ENCODE measurements at places on chromosomes 6 and 20.
A peak's percentile ranks its signal among the peaks of the same experiment; 100 is the strongest.

DNA sequence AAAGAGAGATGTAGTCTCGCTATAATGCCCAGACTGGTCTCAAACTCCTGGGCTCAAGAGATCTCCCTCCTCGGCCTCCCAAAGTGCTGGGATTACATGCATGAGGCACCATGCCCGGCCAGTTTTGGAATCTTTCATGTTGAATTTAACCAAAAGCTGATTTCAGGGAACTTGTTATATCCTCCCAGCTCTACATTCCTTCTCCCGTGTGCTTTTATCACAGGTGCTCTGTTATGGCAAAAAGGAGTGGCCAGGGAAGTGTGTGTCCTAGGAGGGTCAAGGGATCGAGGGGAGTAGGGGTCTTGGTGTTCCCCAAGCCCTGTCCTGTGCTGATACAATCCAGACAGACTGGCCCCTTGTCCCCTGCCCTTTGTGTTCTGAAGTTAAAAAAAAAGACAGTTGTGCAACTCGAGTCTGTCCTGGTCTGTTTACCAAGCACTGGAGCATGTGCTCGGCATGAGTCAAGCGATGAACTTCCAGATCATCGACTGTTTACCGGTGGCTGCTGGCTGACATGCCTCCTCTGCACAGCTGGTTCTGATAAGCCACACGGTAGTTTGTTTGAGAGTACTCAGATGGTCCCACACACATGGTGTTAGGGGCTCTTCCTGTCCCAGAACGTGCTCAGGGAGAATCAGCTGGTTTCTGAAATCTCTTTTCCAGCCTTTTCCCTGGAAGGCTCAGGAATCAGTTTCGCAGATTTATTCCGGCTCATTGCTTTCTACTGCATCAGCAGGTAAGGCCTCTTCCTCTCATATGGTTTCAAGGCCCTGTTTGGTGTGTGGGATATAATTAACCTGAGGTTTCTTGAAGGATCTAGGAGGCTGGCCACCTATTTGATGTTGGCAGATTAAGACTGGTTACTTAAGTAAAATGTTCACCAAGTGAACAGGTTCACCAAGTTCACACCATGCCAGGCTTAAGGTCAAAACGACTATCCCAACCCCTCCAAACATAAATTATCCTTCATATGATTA lies 52.6 kb upstream of the NAA20 start:
- no peak for DNase-seq

DNA sequence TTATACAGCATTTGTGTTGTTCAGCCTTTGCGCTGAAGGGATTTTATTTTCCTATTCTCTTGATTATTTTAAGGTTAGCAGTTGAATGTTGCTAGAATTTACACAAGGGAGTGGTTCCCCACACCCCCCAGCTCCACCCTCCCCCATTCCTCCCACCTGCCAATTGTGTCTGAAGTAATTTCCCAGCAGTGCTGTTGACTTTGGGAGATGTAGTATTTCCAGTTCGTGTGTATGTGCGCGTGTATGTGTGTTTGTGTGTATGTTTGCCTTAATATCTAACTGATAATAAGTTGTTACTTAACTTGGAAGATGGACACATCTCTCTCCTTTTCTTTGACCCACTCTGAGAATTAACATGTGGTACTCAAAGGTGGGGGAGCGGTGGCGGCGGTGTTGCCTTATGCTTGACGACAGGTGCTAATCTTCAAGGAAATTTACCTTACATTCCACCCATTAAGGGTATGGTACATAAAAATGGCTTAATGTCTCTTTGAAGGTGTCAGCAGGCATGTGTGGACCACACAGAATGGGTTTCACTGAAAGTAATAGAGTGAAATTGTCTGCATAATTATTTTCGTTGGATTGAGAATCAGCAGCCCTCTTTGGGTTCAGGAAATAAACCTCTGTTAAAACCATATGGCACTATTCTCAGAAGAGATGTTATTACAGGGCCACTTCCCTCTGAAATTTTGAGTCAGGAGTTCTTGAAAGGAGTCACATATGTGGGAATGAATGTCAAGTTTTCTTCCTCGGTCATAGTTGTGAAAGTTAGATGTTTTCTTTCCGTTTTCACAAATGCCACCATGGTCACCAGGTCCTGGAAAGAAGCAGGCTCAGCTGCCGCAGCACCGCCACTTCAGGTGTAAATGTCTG lies 95.6 kb upstream of the SUPT3H start:
- DNase-seq, result no peak

DNA sequence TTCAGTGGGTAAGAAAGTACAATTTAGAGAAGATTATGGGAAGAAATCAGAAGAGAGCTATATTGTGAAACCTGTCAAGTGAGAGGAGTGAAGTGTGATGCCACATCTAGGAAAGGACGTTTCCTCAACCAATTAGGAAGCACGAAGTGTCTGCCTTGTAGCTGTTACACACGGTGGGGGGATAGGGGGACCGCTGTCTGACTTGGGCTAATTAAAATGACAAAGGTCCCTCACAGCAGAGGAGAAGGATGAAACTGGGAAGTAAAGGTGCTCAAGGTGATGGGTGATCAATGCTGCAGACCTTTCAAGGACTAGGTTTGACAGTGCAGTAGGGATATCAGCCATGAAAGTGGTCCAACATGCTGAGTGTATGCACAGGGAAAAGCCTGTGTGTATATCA lies 181.1 kb upstream of the PRSS16 start:
- no peak for DNase-seq

GRCh38 chr6:90233994-90234393 lies 62.6 kb downstream of the BACH2 start:
- peak; percentile 54 for DNase-seq

GRCh38 chr6:47117314-47117713 lies 75.2 kb upstream of the ADGRF1 start:
- no peak for DNase-seq
